IPS DF 19.7 (cell line): ENCODE measurements at places on chromosomes 4 and X.

GRCh38 chr4:17719106-17719505, 62.3 kb downstream of the FAM184B start:
- no peak for DNase-seq

DNA sequence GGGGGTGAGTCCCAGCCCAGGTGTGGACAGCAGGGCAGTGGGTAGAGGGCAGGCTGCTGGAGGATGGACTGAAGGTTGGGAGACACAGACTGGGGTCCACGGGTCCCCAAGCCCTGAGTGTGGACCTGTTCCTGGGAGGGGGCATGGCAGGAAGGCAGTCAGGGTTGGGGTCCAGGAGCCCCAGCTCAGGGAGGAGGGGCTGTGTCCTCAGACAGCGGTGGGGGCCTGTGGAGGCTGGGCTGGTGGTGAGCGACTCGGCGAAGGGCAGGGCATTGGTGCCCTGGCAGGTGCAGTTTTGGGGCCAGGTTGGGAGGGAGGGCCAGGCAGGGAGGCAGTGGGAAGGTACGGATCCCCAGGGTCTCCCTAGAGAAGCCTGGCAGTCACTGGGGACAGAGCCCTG, 34.0 kb downstream of the DOK7 start:
- DNase-seq, result no peak

DNA sequence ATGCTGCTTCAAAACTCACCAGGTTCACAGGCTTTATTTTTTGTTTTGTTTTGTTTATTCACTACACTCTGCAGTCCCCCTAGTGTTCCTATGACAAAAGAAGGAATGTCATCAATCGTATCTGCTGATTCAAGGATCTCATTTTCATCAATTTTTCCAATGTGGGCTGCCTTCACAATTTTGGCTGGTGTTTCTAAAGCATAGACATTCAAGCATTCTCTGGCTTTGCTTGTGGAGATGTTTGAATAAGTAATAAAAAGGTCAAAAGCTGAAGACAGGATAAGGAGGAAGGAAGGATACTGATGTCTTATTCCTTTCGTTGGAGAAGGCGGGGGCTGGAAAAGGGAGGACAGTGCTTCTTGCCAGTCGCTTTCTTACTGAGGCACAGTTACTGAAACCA, 12.2 kb upstream of the KCNIP4 start:
- no peak for DNase-seq

- no peak for DNase-seq
Measured at GRCh38 chr4:4758681-4759080, 100.8 kb upstream of the MSX1 start.

DNA sequence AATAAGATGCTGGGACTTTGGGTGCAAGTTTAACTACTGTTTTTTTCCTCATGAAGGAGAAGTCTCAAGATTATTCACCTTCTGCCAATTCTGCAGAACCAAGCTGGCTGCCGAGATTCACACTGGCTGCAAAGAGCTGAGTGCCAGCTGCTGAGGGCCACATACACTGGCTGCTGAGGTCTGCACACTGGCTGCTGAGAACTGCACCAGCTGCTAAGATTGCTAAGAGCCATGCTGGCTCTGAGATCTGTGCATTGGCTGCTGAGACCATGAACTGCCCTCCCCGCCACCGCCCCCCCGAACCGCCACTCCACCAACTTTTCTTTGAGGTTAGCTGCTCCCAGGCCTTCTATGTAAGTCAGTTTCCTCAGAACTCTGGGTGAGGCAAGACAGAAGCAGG, 330.3 kb downstream of the CBLL2 start:
- DNase-seq, result no peak

DNA sequence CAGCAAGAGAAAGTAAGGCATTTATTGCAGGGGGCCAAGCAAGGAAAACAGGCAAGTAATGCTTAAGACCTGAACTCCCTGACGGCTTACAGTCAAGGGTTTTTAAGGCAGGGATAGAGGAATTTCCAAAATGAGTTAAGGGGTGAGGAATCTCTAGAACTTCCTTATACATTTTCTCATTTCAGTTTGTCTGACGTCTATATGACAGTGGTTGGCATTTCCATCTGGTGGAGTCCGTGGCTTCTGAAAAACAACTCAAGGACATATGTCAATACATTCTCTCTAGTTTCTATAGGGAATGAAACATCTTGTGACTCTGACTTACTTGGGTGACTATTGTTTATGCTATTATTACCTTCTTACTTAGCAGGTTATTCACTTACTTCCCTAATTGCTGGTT, 19.3 kb upstream of the GUCY2F start:
- no peak for DNase-seq

GRCh38 chr4:7108660-7109059, 40.8 kb upstream of the GRPEL1 start:
- no peak for DNase-seq
